ENCODE measurements at places on chromosomes 1 and 21.

GRCh38 chr1:115839029-115839678, 1.8 kb downstream of the NHLH2 start:
- no peak for DNase-seq

DNA sequence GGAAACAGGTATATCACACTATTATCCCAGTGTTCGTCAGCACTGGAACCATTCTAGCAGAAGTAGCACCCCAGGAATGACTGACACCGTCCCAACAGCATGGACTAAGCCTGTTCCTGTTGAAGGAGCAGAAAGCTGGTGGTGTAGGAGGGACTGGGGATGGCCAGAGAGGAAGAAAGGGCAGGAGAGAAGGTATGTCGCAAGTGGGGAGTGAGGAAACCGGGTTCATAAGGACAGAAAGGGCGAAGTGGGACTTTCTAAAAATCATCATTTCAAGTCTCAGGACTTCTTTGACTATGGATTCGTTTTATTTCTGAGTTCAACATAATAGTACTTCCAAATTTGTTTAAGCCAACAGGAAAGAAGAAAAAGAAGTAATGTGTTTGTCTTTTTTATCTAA, 19.7 kb upstream of the MX1 start:
- DNase-seq: no peak

GRCh38 chr1:246254854-246255253, 252.2 kb downstream of the SMYD3 start:
- no peak for DNase-seq

- no peak for DNase-seq
Observed at GRCh38 chr1:180235502-180236239, 5.6 kb downstream of the LHX4 start.

GRCh38 chr21:44397431-44398031, 44.1 kb downstream of the TRPM2 start:
- no peak for DNase-seq

- peak; percentile 84 for DNase-seq
Observed at GRCh38 chr1:21175324-21175669, 1.4 kb downstream of the EIF4G3 start.

- no peak for DNase-seq
Observed at GRCh38 chr1:61898658-61899057, 156.4 kb downstream of the PATJ start.

DNA sequence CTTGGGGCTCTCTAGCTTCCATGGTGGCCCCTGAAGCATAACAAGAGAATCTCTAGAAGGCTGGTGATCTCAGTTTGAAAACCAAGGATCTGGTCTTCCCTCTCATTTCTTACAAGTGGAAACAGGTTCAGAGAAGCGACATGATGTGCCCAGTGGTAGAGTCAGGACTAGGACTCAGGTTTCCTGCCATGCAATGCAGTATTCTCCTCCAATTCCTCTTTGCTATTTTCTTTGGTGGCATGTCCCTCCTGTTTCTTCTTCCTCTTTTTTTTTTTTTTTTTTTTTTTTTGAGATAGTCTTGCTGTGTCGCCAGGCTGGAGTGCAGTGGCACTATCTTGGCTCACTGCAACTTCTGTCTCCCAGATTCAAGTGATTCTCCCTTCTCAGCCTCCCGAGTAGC, 195.6 kb upstream of the C1orf105 start:
- no peak for DNase-seq

DNA sequence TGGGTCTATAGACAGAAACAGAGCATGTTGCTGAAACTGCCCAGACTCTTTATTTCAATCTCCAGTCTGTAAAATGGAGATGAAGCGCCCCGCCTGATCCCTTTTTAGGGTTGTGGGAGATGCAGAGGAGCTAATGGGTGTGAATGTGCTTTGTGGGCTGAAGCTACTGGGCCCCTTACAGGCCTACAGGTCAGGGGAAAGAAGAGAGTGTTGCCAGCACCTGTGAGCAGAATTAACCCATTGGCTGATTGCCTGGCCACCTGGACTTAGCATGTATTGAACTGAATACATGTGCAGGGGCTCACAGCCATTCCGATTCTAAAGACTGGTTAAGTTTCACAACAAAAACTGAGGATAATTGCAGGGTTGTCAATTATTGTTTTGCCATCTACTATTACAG, 13.9 kb upstream of the ATF3 start:
- DNase-seq: no peak

DNA sequence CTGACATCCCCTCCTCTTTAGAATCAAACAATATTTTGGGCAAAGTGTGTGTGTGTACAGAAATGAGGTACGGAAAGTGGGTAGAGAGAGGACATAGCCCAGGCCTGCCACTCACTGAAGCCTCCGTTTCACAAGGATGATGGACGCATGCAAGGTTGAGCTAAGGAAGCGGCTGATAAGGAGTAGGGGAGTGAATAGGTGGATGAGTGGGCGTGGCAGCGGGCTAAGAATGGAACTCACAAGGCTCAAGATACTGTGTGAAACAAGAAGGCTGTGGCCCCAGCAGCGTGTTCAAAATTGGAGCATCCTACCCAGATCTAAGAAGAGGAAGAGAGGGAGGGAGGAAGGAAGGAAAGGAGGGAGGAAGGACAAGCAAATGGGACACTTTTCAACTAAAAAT, 37.5 kb downstream of the VWA5B1 start:
- no peak for DNase-seq

DNA sequence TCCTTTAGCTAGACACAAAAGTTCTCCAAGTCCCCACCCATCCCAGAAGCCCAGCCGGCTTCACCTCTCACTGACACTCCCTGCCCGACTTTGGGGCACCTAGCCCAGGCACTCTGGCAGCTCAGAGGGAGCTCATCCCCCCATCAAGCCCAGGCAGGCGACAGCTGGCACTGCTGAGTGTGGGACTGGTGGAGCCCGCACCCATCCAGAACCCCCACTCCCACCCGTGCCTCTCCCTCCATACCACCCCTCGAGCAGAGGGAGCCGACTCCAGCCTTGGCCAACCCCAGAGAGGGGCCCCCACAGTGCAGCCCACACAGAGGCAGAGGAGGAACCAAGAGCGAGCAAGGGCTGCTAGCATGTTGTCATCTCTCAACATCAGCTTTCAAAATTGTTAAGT, 658.6 kb downstream of the AMY1C start:
- DNase-seq: no peak

DNA sequence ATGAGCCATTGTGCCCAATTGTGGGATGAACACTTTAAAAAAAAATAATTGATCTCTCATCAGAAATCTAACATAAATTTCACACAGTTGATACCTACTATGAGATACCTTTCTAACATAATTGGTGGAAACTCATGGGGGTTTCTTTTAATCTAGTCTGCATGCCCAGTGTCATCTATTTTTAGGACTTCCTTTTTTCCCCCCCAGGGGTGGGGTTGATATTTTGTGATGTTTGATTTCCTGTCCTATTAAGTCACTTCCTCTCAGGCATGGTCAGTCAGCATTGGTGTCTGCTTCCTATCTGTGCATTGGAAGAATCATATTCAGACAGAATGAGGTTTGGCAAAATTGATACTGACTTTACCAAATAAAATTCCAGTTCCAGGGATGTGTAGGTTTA, 21.5 kb downstream of the NFYC start:
- peak; percentile 76 for DNase-seq

DNA sequence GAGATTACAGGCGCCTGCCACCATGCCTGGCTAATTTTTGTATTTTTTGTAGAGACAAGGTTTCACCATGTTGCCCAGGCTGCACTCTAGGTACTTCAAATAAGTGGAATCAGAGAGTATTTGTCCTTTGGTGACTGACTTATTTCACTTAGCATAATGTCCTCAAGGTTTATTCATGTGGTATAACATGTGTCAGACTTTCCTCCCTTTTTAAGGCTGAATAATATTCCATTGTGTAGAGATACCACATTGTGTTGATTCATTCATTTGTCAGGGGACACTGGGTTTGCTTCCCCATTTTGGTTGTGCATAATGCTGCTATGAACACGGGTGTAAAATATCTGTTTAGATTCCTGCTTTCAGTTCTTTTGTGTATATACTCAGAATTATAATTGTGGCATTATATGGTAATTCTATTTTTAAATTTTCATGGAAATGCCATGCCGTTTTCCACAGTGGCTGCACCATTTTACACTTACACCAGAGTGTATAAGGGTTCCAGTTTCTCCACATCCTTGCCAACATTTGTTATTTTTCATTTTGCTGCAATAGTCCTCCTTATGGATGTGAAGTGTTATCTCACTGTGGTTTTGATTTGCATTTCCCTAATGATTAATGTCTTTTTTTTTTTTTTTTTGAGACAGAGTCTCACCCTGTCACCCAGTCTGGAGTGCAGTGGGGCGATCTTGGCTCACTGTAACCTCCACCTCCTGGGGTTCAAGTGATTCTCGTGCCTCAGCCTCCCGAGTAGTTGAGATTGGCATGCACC, 35.1 kb downstream of the IL6R start:
- no peak for DNase-seq

DNA sequence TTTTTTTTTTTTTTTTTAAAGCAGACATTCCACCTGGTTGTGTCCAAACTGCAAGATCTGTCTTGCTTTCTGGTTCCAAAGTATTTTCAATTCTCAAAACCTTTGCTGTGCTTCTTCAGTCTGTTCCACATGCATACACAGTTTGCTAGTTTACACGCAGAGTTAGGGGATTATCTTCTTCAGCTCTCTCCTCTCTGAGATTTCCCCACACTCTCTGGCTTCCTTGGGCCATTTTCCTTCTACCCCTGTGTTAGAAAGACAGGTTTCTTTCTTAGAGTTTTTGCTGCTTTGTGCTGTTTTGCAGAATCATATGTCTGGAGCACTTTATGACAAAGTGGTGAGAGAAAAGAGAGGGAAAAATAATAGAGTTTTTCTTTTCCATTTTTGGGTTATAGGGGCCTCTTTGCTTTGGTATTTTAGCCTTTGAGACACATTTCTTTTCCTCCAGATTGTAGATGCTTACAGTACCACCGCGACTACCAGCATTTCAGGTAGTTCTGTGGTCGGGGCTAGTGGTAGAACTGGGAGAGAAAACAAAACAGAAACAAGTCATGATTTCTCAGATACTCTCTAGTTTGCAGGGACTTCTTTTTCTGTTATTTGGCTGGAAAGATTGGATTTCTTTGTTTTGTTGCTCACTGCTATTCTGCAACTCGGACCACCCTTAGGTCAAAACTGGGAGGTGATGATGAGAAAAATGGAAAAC, 66.3 kb downstream of the RABGAP1L start:
- DNase-seq: no peak

DNA sequence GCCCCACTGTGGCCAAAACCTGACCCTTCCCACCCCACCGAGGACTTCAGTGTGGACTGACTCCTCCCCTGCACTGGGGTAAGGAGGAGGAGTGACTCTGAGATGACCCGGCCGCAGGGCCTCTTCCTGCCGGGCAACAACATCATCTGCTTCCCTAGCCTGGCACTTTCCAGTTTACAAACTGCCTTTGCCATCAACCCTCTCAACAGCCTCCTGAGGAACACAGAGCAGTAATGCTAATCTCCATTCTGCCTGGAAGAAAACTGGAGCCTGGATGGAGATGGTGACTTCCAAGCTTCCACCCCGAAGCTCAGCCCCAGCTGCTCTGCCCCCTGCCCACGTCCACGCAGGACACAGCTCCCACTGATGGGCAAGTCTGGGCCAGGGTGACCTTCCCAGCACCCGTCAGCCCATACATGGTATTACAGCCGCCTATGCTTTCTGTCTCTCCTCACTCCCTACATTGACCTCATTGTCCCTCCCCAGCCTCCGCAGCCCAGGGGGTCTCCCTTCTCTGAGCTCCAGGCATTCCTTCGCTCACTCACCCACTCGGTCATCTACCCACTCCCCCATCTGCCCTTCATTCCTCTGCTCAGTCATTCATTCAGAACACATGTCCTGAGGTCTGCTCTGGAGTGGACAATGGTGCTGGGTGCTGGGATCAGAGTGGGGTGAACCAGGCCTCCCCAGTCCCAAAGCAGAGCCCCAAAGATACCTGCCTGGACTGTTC, 34.2 kb downstream of the RAP1GAP start:
- no peak for DNase-seq

- DNase-seq: no peak
Observed at GRCh38 chr21:26918323-26919079, 48.4 kb downstream of the ADAMTS5 start.

DNA sequence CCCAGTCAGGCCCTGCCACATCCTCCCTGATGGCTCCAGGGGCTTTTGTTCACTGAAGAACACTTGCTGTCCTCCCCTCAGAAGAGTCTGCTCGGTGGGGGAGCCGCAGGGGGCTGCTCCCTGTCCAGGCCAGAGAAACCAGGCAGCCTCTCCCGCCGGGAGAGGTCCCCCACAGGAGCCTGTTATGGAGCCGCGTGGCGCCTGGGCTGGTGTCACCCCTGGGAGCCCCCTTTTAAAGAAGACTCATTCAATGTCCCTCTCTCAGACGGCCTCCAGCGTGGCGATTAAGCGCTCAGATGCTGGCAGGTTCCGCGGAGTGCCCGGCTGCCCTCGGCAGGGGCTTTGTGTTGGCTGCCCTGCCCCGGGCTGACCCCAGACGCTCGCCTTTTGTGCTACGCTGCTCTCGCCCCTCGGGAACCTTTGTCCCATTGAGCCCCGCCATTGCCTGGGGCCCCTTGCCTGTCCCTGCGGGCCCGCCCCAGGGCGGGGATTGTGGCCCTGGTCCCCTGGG, 43.1 kb downstream of the SKI start:
- no peak for DNase-seq

DNA sequence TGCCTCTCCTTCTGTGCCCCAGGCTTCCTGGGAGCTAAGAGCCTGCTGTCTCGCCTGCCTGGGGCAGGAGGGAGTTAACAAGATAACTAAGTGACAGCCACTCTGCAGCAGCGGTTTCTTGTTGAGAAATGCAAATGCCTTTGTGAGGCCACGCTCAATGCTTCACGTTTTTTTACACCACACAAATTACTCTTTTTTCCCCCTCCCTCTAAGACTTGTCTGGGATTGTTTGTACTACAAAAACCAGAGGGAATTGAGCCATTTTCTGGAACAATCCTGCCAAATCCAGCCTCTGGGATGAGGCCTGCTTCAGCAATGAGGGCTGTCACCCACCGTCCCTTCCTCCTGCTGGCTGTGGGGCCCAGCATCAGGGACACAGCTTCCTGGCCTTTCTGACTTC, 119.6 kb downstream of the ACTL8 start:
- DNase-seq: no peak

GRCh38 chr1:53766194-53766742, 27.3 kb upstream of the GLIS1 start:
- DNase-seq: no peak

DNA sequence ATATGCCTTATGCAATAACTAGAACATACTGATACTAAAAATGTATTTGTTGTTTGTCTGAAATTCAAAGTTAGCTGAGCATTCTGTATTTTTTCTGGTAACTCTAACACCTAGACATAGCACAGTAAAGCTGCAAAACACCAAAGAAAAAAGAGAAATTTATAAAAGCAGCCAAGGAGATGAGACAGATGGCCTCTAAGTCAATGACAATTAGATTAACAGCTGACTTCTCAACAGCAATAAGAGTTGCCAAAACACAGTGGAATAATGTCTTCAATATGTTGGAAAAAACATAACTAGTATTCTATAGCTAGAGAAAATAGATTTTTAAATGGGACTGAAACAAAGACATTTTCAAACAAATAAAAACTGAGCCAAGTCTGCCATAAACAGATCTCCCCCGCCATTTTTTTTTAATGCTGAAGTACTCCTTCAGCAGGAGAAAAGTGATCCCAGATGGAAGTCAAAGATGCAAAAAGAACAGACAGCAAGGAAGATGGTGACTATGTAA, 81.3 kb downstream of the SYF2 start:
- DNase-seq: no peak

All from CD4-positive, alpha-beta T cell treated with Interferon alpha-2 for 1 hour (primary cell).